ENCODE measurements at places on chromosomes 7 and 10. TPM values are rescaled to one million over a fixed set of nuclear protein-coding genes. Genes with fewer than 3 reads are reported as not detected.

DNA sequence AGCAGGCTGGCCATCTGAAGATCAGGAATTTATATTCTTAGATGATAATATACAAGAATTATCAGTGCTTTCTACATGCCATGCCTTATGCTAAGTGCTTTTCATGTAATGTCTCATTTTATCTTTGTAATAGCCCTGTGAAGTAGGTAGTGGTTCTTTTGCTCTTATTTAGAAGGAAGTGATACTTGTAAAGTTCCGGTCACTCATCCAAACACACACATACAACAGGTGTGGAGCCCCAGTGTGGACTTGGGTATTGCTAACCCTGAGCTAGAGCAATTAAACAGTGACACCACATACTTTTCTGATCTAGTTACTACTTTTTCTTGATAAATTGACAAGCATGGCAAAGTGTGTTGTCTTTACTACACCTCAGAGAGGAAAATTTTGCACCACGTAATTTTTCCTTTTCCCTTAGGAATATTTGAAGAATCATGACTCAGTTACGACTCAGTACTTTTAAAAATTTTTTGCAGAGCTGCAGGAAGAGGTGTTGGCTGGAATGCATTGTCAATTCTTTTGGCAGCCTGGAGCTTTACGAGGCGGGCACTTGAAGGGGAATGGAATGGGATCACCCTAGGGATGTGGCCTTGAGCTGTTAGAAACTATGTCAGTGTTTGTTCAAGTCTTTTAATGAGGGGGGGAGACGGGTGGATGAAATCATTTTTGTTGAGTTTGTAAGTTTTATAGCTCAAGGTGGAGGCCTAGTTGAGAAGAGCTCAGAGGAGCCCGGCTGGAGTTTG, 212.5 kb upstream of the CELF2 start:
- no peak for DNase-seq

DNA sequence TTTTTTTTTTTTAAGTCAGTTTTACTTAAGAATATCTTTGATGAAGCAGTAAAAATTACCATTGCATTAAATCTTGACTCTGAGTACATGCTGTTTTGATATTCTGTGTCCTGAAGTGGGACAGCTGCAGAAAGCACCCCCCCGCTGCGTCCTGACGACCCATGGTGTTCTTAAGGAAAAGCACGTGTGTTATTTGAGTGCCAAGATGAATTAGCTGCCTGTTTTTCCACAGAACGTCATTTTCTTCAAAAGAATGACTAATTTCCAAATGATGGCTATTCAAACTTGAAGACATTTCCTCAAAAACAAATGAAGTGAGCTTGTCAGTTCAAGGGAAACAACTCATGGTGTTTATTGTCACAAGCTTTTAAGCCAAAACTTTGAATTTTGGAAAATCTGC, 45.9 kb downstream of the CREM start:
- DNase-seq = no peak

DNA sequence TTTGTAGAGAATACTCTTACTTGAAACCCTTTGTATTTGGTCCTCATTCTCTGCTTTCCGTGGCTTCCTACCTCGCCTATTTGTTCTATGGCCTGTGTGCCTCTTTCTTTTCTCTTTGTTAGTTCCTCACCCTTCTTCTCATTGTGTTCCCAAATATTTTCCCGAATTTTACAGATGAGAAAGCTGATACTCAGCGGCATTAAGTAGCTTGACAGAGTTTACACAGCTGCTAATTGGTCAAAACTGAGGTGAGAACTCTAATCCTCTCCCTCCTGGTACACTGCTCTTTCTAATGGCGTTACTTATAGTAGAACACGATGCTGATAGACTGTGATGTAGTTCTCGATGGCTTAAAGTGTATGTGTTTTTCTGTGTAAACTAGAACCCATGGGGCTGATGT, 80.7 kb upstream of the HDAC9 start:
- DNase-seq = no peak

The ZNF479 gene
- not detected for polyA plus RNA-seq

- no peak for DNase-seq
These were observed 17.3 kb upstream of the C10orf95 start for GRCh38 chr10:102468683-102469082.

- no peak for DNase-seq
These were observed 20.5 kb downstream of the ZNF438 start for GRCh38 chr10:31011017-31011664.

The SPDYE8 gene
- 0.29 TPM for polyA plus RNA-seq

The TRIM50 gene
- polyA plus RNA-seq = 0.24 TPM

DNA sequence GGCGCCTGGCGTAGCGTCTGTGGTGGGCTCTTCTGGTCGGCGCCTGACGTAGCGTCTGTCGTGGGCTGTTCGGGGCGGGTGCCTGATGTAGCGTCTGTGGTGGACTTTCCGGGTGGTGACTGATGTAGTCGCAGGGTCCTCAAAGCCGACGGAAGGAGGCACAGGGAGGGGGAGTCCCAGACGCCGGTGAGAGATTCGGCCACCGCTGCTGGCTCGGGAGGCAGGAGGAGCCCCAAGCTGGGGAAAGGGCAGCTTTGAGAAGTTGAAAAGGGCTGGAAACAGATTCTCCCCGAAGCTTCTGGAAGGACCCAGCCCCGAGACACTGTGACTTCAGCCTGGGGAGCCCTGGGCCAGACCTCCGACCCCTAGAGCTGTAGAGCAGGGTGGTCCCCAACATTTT, 105.7 kb downstream of the DNAJB6 start:
- no peak for DNase-seq

The CALU gene
- polyA plus RNA-seq = 217 TPM

GRCh38 chr7:140078392-140078791, 15.6 kb upstream of the PARP12 start:
- no peak for DNase-seq

GRCh38 chr7:24283897-24284698, at the start of gene NPY:
Gene NPY (plus strand): TSS chr7:24284190. CDS start chr7:24285241, 1,051 bp downstream.
- DNase-seq = no peak

DNA sequence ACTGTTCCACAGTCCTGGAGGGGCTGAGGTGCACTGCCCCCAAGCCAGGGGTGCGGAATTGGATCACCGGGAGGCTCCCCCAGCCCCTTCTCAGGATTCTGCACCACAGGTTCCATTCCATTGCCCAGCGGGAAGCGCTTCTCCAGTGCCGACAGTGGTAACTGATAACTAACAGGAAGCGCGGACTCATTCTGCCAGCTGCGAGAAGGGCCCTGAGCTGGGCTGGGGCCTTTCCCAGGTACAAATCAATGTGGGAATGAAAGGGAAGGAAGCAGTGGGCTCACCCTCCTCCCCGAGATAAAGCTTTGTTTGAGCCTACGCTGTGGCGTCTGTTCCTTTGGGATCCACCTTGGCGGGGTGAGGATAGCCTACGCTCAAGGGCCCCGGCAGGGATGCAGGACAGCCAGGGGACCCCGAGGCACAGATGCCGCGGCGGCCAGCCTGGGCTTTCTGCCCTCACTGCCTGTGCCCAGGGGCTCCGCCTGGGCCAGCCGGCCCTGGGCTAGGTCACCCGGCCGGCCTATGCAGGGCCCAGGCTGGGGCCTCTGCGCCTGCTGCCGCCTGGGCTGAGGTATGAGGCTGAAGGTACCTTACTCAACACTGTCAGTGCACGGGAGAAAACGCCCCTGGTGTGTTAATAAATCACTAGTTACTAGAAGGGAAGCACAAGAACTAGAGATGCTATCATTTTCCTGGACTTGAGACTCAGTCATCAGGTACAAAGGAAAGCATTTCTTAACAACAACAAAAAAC, 39.4 kb downstream of the EN2 start:
- no peak for DNase-seq

The ADIRF gene
- polyA plus RNA-seq = 34.7 TPM

GRCh38 chr7:140200061-140200989, 23.5 kb upstream of the KDM7A start:
- no peak for DNase-seq

The CYP3A5 gene
- 2.0 TPM for polyA plus RNA-seq

The CUZD1 gene
- polyA plus RNA-seq = 1.6 TPM

- no peak for DNase-seq
These were observed 63.3 kb upstream of the CHST15 start for GRCh38 chr10:124156524-124157260.

DNA sequence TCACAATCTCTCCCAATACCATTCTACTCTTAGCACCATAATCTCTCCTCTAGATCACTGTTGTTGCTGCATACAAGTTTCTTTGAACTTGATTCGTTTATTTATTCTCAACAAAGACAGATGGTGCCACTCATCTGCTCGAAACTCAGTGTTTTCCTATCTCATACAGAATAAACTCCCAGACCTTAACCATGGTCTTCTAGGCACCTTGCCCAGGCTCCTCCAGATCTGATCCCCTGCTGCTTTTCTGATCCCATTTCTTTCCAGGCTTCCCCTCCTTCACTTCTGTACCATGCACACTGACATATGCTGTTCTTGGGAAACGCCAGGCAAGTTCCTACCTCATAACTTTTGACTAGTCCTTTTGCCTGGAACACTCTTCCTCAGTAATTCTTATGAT, 645.7 kb downstream of the DNAJB9 start:
- no peak for DNase-seq

- no peak for DNase-seq
These were observed 427.2 kb upstream of the KLF6 start for GRCh38 chr10:4212111-4212630.

The TM9SF3 gene
- 244 TPM for polyA plus RNA-seq

The PRLHR gene
- polyA plus RNA-seq = not detected

- DNase-seq = no peak
These were observed 645.7 kb downstream of the PHTF2 start for GRCh38 chr7:78444267-78444666.

The IFIT3 gene
- 12.5 TPM for polyA plus RNA-seq

DNA sequence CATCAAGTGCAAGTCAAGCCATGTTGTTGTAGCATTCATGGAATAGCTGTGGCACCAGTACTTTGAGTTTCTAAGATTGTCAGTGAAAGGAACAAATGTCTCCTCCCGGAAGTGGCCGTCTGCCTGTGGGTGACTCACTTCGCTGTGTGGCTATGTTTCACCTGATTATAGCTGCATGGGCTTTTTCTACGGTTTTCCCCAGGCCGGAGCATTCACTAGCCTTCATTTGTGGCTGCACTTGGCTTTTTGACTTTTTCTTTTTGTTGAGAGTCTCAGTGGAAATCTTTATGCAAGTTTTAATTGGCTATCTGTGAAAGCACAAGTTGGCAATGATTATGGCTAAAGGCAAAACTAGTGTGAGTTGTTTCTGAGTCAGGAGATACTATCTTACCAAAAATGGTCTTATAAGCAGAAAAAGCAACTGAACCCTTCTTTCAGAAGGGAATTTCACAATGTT, 35.0 kb downstream of the SRI start:
- no peak for DNase-seq

DNA sequence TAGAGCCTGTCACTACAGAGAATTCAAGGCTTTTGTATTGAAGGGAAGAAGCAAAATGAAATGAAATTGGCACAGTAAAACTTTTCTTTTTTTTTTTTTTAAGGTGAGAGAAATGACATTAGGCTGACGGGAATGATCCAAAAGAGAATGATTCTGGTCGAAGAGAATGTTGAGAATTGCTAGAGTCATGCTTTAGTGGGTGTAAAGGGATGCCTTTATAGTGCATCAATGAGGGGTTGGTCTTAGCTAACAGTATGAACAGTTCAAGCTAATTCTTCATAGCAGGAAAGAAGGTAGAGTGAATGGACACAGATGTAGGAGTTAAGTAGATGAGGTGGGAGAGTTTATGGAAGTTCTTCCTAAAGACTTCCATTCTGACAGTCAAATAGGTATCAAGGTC, 32.3 kb upstream of the LSM8 start:
- DNase-seq = no peak

The ADAM22 gene
- 15.3 TPM for polyA plus RNA-seq
